ENCODE measurements at places on chromosomes 2 and 18. TPM values are rescaled to one million over a fixed set of nuclear protein-coding genes. Genes with fewer than 3 reads are reported as not detected.

The SERPINB13 gene
- polyA plus RNA-seq = not detected

GRCh38 chr2:177281400-177282180 is 17.1 kb upstream of the NFE2L2 start:
- DNase-seq = no peak

GRCh38 chr2:125516496-125517109 is 1139.4 kb upstream of the GYPC start:
- no peak for DNase-seq

The METTL4 gene
- polyA plus RNA-seq = 13.5 TPM

Data from right lung (tissue), 10 donors.